ENCODE measurements at places on chromosomes 4 and X. TPM values are rescaled to one million over a fixed set of nuclear protein-coding genes. Genes with fewer than 3 reads are reported as not detected.

Gene NPY5R
- 0.55 TPM for total RNA-seq

Gene ELF4
- 19.6 TPM for total RNA-seq

Gene RAI2
- 2.2 TPM for total RNA-seq

Gene BANK1
- total RNA-seq: 4.1 TPM

Gene DSPP
- not detected for total RNA-seq

- no peak overlapping the region for H3K27ac ChIP-seq
- no peaks in the 10 kb centered on the region for H3K36me3 ChIP-seq
- no peaks in the 10 kb centered on the region for H3K27me3 ChIP-seq
- H3K4me1 ChIP-seq: no peaks in the 10 kb centered on the region
- no peak for DNase-seq
These were observed 24.7 kb upstream of the EPGN start for GRCh38 chr4:74283614-74284013.

GRCh38 chrX:35682476-35682875 is 115.7 kb upstream of the MAGEB16 start:
- H3K27me3 ChIP-seq: no peaks in the 10 kb centered on the region
- no peaks in the 10 kb centered on the region for H3K36me3 ChIP-seq
- H3K4me3 ChIP-seq: no peak overlapping the region
- H3K27ac ChIP-seq: no peak overlapping the region

- DNase-seq: no peak
- no peaks in the 10 kb centered on the region for H3K27me3 ChIP-seq
- no peaks in the 10 kb centered on the region for H3K36me3 ChIP-seq
These were observed 409.2 kb upstream of the SLIT2 start for GRCh38 chr4:19842471-19842870.

GRCh38 chr4:53520116-53520515 is 71.2 kb downstream of the LNX1 start:
- no peak overlapping the region for H3K4me3 ChIP-seq
- DNase-seq: no peak
- no peak overlapping the region for H3K27ac ChIP-seq
- H3K36me3 ChIP-seq: no peaks in the 10 kb centered on the region
- no peaks in the 10 kb centered on the region for H3K27me3 ChIP-seq

DNA sequence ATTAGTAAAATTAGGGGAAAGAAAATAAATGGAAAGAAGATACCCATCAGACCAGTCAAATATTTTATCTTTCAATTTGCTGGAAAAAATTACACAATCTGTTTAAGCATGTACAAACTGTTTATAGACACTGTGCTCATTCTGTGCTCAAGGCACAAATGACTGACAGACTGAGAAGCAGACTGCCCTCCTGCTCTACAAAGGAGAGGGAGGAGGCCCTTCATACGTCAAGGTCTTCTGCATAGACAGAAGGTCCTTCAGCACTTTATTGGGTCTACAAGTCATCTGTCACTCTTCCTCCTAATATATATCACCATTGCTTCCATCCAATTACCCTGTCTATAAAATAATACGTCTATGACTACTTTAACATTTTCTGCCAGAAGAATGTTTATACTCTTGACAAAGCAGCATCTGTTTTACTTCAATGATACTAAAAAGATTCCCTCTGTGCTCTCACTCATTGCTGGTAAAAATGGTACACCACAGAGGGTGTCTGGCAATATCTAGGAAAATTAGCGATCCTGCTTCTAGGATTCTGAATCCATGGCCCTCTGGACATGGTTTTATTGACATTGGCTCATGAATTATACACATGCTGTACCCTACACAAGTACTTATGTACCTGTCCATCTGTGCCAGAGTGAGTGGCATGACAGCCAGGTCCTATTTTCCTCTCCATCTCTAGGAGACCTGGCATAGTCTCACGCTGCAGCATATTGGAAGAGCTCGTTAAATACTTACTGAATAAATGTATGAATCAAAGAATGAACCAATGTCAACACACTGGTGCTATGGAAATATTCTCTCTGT is 11.3 kb downstream of the SLC10A6 start:
- no peaks in the 10 kb centered on the region for H3K36me3 ChIP-seq
- no peaks in the 10 kb centered on the region for H3K4me1 ChIP-seq
- no peak overlapping the region for H3K27ac ChIP-seq
- no peak overlapping the region for H3K4me3 ChIP-seq
- no peak for DNase-seq

GRCh38 chr4:38145033-38145678 is 185.0 kb downstream of the PTTG2 start:
- H3K36me3 ChIP-seq: peaks cover under 1% of the 10 kb centered on the region
- H3K27me3 ChIP-seq: no peaks in the 10 kb centered on the region
- no peak overlapping the region for H3K4me3 ChIP-seq
- H3K4me1 ChIP-seq: peaks cover 13% of the 10 kb centered on the region

GRCh38 chr4:3771164-3771809 is 5.1 kb downstream of the ADRA2C start:
- no peaks in the 10 kb centered on the region for H3K27me3 ChIP-seq
- peaks cover 8% of the 10 kb centered on the region for H3K4me1 ChIP-seq
- no peak overlapping the region for H3K27ac ChIP-seq
- no peak overlapping the region for H3K4me3 ChIP-seq
- no peak for DNase-seq

DNA sequence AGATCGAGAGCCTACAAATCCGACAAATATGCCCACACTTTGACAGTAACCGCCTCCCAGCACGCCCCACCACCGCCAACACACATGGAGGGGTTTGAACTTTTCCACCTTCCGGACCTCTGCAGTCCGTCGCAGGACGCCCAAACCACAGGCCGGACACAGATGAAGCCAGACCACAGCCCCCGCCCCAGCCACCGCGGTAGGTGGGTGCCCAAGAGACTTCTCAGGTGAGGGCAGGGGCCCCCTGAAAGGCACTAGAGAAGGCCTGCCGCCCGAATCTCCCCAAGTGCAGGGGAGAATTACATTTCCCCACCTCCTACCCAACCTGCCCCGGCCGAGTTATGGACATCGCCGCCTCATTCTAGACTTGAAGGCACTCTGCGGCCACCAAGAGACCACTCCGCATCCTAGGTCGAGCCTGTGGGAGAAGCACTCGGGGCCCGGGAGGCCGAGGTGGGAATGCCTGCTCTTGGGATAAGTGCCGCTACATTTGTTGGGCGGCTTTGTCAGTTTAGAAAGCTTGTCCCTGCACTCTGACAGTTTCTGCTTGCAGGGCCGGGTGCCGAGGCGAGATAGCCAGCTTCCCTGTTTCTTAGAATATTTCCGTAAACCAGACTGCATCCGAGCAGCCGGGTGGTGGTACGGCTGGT is 21.5 kb downstream of the HAND2 start:
- H3K27ac ChIP-seq: no peak overlapping the region
- peaks cover 5% of the 10 kb centered on the region for H3K27me3 ChIP-seq
- no peaks in the 10 kb centered on the region for H3K36me3 ChIP-seq
- peaks cover 39% of the 10 kb centered on the region for H3K4me1 ChIP-seq

DNA sequence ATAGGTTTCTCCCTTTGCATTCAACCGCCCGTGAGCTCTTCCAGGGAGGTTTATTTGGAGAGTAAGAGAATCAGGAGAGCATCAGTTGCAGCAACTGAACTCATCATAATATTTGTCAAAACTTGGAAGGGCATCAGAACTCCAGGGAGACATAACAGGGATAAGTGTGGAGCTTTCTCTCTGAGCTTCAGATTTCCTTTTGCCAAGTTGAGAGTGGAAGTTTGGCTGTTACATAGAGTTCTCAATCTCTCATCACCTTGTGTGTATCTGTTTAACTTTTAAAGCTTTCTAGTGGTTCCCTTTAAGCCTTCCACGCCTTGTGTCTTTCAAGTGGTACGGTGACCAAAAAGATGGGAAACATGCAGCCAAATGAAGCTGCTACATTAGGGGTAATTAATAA is 18.8 kb downstream of the BMP3 start:
- no peaks in the 10 kb centered on the region for H3K36me3 ChIP-seq
- H3K27me3 ChIP-seq: no peaks in the 10 kb centered on the region
- peak; percentile 52 for DNase-seq
- no peak overlapping the region for H3K4me3 ChIP-seq
- no peaks in the 10 kb centered on the region for H3K4me1 ChIP-seq

DNA sequence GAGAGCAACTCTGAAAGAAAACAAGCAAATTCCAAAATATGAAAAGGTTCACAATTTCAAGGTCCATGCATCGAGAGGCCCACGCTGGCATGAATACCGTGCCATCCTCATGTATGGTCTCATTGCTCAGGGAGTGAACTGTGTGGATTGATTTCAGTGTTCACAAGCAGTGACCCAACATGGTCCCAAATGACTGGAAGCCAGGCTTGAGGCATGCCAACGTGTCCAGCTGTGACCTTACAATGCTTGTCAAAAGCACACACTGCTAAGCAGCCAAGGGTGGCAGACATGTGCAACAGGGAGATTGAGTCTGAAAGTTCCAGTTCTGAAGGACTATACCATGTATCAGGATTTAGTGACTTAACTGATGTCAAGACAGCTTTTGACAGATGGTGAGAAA is 58.7 kb upstream of the CLDN24 start:
- no peak overlapping the region for H3K4me3 ChIP-seq
- H3K27ac ChIP-seq: no peak overlapping the region
- no peak for DNase-seq
- no peaks in the 10 kb centered on the region for H3K4me1 ChIP-seq

GRCh38 chrX:1451661-1452515 is 821 bp downstream of the ASMTL start:
- H3K4me1 ChIP-seq: peaks cover 33% of the 10 kb centered on the region
- H3K4me3 ChIP-seq: peak overlapping the region; percentile 90
- peak overlapping the region; percentile 92 for H3K27ac ChIP-seq

- H3K36me3 ChIP-seq: no peaks in the 10 kb centered on the region
- H3K4me1 ChIP-seq: no peaks in the 10 kb centered on the region
- H3K4me3 ChIP-seq: no peak overlapping the region
- H3K27me3 ChIP-seq: no peaks in the 10 kb centered on the region
- no peak overlapping the region for H3K27ac ChIP-seq
These were observed 163.2 kb downstream of the SLC7A11 start for GRCh38 chr4:138078751-138079520.

Measured in stomach (tissue), 19 donors.